ENCODE measurements at places on chromosomes 4 and X.

- DNase-seq, result no peak
Measured at GRCh38 chrX:21939906-21940305, 603 bp upstream of the SMS start.

GRCh38 chr4:76570141-76570973 is 135.3 kb downstream of the SHROOM3 start:
- no peak for DNase-seq

- no peak for DNase-seq
Measured at GRCh38 chrX:1274786-1275185, 6.2 kb downstream of the CSF2RA start.

DNA sequence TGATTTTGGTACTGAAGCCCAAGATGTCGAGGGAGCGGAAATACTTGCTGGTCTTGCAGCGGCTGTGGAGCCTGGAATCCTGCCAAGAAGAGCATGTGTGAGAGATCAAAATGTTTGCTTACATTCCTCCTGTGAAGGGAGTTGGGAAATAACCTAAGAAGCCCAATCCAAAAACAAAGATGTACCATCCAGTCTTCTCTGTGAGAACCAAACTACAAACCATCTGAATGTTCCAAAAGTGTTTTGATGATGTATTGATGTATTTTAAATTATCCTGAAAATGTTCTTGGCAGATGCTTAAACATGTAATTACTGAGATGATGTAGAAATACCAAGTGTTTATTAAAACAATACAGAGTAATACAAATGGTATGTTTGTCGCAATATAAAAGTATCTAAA is 10.1 kb upstream of the ADH1A start:
- DNase-seq, result peak; percentile 84

- DNase-seq, result no peak
Measured at GRCh38 chr4:46793036-46793435, 116.0 kb downstream of the COX7B2 start.

DNA sequence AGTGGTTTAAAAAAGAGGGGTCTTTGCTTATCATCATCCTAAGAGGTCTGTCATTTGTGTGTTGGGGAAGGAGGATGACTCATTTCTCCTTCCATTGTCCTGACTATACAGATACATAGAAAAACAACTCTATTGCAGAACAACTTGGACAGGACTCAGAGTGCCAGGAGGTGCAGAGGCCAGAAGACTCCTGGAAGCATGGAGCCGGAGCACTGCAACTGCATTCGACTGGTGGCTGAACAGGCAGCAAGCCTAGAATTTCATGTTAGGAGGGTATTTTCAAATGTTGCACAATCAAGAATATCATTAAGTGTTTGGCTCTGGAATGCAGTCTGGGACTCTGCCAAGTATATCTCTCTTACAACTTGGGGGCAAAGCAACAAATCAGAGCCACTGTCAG is 35.0 kb upstream of the MAML3 start:
- DNase-seq, result no peak

DNA sequence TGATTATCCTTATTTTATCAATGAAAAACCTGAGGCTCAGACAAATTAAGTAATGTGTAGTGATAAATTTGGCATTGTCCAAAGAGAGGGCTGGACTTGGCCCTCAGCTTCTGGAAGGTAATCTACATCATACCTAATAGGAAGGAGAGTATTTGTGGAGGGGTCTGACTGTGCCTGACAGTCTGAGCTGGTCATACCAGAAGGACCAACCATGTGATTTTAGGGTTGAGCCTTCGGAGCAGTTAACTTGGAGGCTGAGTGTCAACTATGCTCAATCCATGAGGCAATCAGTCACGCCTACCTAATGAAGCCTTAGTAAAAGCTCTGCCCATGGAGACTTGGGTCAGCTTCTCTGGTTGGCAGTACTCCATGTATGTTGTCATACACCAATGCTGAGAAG is 136.4 kb downstream of the CPE start:
- no peak for DNase-seq

DNA sequence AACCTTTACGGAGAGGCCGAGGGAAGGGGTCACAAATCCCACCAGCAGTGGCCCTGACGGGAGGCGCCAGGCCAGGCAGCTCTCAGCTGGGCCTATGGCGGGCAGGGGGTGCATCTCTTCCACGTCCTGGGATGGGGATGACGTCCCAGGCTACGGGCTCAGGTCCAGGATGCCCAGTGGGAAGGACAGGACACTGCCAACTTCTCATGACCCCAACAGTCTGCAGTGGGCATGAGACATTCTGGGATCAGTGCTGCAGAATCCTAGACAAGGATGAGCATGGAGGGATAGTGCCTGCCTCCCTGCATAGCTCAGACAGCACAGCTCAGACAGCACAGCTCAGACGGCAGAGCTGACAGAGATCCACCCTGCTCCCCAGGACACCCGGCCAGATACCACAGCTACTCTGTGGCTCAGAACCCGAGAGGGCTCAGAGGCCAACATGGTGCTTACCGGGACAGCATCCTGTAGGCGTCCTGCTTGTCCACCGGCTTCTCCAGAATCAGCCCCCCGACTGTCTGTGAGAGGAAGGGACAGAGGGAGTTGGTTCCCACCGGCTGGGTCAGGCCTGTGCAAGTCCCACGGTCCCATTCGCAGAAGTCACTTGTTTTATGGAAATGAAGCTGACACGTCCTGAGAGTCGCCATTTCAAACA is 17.3 kb downstream of the ASMTL start:
- DNase-seq, result peak; percentile 21

GRCh38 chrX:40468033-40468846 is 112.5 kb upstream of the ATP6AP2 start:
- peak; percentile 37 for DNase-seq

- DNase-seq, result no peak
Measured at GRCh38 chr4:146261041-146261440, 46.7 kb downstream of the REELD1 start.

DNA sequence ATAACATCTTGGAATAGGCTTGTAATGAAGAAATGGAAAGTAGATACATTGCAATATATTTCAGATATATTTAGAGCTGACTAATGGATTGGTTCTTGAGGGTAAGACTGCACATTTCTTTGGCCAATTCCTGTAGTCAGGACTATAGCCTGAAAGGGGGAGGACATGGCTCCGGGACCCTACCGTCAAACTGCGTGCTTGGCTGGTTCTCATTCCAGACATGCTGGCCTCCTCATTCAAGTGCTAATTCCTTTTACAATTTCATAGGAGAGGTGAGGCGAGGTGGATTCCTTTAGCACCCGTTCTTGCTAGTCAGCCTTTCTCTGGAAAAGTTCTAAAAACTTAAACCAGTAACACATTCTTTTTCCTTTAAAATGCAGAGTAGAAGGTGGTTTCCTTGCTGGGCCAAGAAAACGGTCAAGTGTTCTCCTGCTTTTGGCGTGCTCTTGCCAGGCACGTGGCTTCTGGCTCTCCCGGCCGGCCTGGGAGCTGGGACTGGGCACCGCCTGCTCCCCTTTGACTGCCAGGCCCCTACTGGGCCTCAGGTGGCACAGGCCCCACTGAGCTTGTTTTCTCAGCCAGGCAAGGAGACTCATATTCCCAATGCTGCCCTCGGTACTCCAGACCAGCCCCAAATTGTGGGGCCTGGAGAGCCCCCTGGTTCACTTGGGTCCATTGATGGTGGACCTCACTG is 167.2 kb downstream of the STK32B start:
- no peak for DNase-seq

- DNase-seq, result no peak
Measured at GRCh38 chr4:155405059-155405458, 28.3 kb upstream of the MAP9 start.

DNA sequence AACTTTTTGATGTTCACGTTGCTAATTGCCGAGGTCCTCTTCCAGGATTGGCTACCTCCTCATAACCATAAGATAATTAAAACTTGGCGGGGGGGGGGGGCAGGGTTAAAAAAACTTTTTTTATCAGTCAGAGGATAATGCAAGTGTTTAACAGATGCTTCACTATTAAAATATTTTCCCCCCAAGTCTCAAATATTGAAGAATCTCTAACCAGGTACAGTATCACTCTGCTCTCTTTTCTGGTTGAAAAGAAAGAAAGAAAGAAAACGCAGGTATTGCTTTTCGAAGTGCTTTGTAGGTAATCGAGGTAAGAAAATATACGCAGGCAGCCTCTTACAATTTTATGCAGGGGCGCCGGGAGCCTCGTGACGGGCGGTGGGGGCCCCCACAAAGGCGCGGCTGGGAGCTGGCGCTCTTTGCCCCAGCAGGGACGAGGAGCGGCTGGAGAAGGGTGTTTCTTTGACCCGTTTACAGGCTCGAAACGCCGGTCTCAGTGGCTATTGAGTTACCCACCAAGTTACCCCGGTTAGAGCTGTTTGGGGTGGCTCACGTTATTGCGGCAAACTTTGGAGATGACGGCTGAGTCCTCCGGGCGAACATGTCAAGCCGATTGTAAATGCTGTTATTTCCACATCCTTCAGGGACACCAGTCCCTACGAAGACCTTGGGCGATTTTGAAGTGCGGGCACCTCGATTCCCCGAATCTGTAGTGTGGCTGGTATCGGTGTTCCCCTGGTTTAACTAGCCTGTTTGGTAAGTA is 477 bp upstream of the HAND2 start:
- DNase-seq, result no peak

GRCh38 chrX:101485212-101485949 is at the start of gene ARMCX4:
ARMCX4 (plus strand) TSS chrX:101485456; CDS start chrX:101488590, 3,134 bp downstream.
- DNase-seq, result peak; percentile 53

- no peak for DNase-seq
Measured at GRCh38 chrX:113157496-113157895, 316.9 kb upstream of the AMOT start.

DNA sequence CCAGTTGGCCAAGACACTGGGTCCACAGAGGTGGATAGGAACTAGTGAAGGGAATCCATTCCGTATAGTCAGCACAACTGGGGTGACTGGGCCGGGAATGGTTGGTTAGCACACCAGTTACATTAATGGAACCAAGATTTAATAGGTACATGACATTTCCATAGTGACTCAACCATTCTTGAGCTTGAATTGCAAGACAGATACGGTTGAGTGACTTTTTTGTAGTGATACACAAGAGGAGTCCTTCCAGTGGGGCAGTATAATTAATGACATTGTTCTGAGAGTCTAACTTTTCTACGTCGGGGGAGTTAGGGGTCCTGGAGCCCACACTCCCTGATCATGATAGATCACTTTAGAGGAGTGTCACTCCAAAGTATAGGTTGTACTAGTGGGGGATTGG is 211.6 kb upstream of the CXCL13 start:
- no peak for DNase-seq

All from heart left ventricle (tissue), 16 donors.